ENCODE measurements at places on chromosomes 1 and 21.

GRCh38 chr1:201745023-201745422 lies 83.9 kb upstream of the IPO9 start:
- no peak for DNase-seq

GRCh38 chr1:228378090-228378872 lies 28.4 kb downstream of the TRIM11 start:
- DNase-seq = peak; percentile 11

DNA sequence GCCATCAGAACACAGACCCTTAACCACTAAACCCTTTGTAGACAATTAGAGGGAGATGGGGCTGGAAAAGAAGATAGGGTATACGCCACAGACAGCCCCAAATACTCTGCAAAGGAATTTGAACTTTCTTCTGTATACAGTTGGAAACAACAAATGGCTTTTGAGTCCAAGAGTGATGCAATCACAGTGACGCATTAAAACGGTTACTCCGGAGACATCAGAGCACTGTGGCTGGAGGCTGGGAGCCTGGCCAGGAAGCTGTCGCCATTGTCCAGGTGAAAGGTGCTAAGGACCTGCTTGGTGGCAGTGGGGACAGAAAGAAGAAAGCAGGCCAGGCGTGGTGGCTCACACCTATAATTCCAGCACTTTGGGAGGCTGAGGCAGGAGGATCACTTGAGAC lies 4.2 kb downstream of the FLAD1 start:
- DNase-seq = no peak

GRCh38 chr1:61616830-61617229 lies 108.1 kb downstream of the TM2D1 start:
- no peak for DNase-seq

DNA sequence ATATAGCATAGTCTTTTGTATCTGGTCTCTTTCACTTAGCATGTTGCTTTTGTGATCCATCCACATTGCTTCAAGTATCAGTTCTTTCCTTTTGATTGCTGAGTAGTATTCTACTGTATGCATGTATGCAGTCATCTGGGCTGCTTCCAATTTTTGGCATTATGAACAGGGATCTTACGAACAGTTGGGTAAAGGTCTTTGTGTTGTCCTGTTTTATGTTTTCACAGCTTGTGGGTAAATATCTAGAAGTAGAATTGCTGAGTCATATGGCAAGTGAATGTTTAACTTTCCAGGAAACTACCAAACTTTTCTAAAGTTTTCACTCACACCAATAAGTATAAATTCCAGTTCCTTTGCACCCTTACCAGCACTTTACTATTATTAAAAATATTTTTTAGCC lies 60.9 kb downstream of the LHX4 start:
- DNase-seq = no peak

DNA sequence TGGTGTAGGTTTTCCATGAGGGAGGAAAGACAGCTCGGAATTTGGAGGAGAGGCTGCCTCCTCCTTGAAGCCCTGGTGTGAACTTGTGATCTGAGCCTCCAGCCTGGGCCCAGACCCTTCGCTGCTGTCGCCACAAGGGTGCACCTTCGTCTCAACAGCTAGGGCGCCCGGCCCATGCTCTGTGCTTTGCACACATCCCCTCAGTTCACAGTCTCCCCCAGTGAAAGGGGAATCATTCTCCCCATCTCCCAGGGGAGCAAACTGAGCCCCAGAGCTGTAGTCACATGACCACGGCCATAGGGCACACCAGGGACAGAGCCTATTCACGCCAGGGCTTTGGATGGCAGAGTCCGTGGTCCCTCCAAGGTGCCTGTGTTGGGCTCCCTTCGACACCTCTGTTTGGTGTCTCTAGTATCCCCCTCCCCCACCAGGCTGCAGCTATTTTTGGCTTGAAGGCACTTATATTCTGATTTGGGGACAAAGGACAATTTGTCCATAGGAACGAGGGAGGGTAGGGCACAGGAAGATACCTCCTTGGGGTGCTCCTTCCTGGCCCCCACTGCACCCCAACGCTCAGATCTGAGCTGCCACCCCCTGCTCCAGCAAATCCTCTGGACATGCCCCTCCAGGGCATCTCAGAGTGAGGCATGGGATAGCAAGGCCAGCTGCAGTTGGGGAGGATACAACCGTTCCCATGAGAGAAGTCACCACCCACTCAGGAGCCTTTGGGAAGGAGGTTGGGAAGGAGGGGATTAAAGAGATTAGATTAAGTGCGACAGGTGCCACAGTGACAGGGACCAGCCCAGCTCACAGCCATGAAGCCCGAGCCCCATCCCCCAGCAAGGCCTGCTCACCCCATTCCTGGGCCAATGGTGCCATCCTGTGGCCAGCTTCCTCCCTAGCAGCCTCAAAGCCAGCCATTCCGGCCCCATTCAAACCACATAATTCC lies 15.7 kb downstream of the MATN1 start:
- peak; percentile 11 for DNase-seq

GRCh38 chr1:189939967-189940366 lies 537.7 kb downstream of the BRINP3 start:
- DNase-seq = no peak

DNA sequence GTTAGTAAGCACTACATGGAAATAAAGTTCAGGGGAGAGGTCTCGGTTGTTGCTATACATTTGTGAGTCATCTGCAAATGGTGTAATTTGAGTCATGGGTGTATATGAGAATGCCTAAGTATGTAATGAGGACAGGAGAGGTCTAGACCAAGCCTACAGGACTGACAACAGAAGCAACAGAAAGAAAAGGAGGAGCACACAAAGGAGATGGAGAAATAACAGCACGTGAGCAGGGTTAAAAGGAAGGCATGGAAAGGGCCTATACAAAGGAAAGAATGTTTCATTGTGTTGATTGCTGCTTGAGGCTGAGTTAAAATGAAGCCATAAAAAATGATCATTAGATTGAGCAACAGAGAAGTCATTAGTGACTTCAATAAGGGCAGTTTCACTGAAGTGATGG lies 28.0 kb upstream of the PRKAA2 start:
- no peak for DNase-seq

DNA sequence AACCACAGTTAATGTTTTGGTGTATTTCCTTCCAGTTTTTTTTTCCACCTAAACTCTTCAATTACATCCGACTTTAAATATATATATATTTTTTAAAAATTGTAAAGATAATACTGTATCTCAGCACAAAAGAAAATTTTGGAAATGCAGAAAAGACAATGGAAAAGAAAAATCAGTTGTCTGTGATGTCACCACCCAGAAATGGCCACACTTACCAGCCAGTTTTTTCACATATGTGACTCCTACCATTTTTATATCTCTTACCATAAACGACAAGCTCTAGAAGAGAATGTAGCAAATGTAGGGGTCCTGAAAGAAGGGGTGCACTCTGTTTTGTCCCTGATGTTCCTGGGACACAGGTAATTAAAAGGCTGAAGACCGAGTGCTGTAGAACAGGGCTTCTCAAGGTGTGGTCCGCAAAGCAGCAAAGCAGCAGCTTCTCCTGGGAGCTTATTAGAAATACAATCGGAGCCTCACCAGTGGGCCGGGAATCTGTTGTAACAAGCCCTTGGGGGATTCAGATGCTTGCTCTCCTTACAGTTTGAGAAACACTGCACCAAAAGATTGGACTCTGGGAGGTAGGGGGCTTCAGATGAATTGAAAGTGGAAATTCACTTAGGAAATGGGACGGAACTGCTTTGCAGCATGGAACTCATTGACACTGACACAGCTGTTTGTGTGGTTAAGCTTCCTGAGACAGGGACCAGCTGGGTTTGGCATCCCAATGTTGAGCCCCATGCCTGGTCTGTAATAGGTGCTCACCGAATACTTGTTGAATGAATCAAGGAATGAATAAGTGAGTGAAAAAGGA lies 44.1 kb downstream of the ALPL start:
- DNase-seq = no peak

- DNase-seq = no peak
These were observed 64.2 kb downstream of the VPS13D start for GRCh38 chr1:12294076-12294475.

DNA sequence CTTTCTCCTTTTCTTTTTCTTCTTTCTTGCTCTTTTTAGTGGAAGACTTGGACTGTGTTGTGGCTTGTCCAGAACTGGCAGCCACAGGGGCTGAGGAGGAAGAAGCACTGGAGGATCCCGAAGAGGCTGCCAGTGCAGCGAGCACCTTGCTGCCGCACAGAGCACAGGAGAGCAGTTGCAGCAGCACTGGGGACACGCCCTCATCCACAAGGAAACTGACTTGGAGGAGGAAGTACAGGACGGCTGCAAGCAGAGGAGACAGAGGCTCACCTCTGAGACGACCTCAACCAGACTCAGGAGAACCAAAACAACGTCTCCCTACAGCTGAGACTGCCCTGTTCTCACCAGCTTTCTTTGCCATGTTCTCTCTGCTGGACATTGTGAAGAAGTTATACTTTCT lies 88.9 kb downstream of the UBR4 start:
- DNase-seq = no peak

- no peak for DNase-seq
These were observed 595 bp downstream of the AK2 start for GRCh38 chr1:33036051-33036525.

GRCh38 chr1:43908858-43909257 lies 24.7 kb upstream of the ARTN start:
- no peak for DNase-seq

DNA sequence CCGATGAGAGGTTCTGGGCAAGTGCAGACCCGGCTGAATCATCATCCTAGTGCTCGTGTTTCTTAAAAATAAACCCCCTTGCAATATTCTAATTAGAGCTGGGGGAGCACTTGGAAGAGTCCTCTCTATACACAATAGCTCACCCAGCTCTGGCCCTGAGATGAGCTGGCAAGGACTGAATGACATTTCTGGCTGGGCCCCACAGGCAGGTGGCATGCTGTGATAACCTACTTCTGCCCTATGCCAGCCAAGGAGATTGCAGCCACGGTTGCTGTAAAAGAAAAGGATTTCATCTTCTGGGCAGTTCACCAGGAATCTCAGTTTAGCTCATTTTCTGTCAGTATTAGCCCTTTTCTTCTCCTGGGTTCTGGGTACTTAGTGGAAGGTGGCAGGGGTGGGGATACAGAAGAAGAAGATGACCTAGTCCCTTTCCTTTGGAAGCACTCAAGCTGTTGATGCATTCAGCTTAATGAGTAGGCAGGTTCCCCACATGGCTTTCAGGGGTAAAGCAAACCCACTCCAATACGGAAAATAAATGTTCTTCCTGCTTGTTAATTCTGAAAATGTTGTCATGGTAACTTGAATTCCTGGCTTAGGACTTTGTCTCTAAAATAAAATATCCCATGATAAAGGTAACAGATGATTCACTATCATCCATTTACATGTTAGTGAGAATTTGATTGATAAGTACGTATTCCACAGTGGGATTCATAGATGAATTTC lies 32.2 kb downstream of the VASH2 start:
- no peak for DNase-seq

Data from KG1 (cell line).